Upper lobe of left lung (tissue), 6 donors: ENCODE measurements at places on chromosomes 16 and 17. TPM values are rescaled to one million over a fixed set of nuclear protein-coding genes. Genes with fewer than 3 reads are reported as not detected.

The TBC1D3K gene
- not detected for total RNA-seq

The CCL4 gene
- total RNA-seq: 5.7 TPM

GRCh38 chr17:82228278-82228841 is 482 bp upstream of the SLC16A3 start:
- peak overlapping the region; percentile 99 for H3K27ac ChIP-seq
- H3K4me3 ChIP-seq: peak overlapping the region; percentile 51
- no peaks in the 10 kb centered on the region for H3K27me3 ChIP-seq

GRCh38 chr16:51596247-51596646 is 445.2 kb upstream of the SALL1 start:
- no peaks in the 10 kb centered on the region for H3K27me3 ChIP-seq
- H3K4me3 ChIP-seq: no peak overlapping the region
- H3K4me1 ChIP-seq: no peaks in the 10 kb centered on the region
- no peaks in the 10 kb centered on the region for H3K36me3 ChIP-seq

DNA sequence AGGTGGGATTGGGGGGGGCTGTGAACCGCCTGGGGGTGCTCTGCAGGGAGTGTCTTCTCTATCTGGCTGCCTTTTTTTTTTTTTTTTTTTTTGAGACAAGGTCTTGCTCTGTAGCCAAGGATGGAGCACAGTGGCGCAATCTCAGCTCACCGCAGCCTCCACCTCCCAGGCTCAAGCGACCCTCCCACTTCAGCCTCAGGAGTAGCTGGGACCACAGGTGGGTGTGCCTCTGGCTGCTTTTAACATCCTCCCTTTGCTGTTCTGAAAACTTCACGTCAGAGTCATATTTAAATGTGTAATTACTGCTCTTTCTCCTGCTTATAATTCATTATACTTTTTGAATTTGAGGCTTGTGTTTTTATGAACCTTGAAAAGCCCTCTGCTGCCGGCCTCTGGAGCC is 78.4 kb downstream of the ZNF778 start:
- no peak overlapping the region for H3K4me3 ChIP-seq
- peaks cover 25% of the 10 kb centered on the region for H3K4me1 ChIP-seq
- H3K36me3 ChIP-seq: peaks cover 15% of the 10 kb centered on the region
- no peak overlapping the region for H3K27ac ChIP-seq
- no peaks in the 10 kb centered on the region for H3K27me3 ChIP-seq
- DNase-seq: no peak

- H3K36me3 ChIP-seq: no peaks in the 10 kb centered on the region
- no peak for DNase-seq
- no peaks in the 10 kb centered on the region for H3K27me3 ChIP-seq
- no peaks in the 10 kb centered on the region for H3K4me1 ChIP-seq
- H3K4me3 ChIP-seq: no peak overlapping the region
Measured at GRCh38 chr17:6427279-6427781, 7.6 kb downstream of the AIPL1 start.

DNA sequence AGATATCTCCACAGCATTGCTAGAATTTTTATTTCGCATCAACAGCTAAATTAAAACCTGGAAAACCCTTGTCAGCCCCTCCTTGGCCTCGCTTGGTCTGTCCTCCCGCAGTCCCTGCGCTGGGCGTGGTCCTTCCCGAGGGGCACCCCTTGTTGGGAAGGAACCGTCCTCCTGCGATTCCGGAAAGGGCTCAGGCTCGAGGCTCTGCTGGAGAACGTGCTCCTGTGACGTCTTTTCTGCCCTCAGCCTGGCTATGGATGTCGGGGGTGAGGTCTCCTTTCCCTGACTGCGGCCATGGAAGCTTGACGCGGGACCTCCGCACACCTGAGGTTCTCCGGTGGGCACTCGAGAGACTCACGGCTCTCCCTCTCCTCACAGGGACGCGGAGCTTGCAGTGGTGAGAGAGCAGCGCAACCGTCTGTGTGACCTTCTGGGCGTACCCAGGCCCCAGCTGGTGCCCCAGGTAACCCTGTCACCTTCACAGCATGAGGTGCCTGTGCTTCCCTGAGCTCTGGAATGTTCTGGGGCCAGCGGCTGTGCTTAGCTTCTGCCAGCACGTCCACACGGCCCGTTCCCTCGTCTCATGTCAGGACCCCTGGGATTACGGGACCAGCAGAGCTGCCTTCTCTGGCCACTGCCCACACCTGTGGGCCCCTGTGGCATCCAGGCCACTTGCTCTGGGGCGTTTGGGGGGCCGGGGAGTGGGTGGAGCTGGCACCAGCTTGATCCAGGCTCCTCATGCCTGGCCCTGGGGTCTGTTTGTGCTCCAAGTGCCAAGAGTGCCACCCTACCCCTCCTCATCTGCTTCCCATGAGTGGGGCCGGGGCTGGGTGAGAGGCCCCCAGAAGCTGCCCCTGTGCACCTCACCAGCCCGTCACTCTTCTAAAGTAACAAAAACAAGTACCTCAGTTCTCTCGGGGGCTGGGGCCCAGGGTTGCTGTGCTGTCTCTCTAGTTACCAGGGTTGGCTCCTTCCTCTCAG is 101.5 kb upstream of the ZNF750 start:
- H3K36me3 ChIP-seq: peaks cover 74% of the 10 kb centered on the region
- DNase-seq: peak; percentile 60
- H3K4me3 ChIP-seq: no peak overlapping the region
- no peak overlapping the region for H3K27ac ChIP-seq
- no peaks in the 10 kb centered on the region for H3K27me3 ChIP-seq

GRCh38 chr17:53792997-53793396 is 29.7 kb upstream of the KIF2B start:
- no peaks in the 10 kb centered on the region for H3K36me3 ChIP-seq
- H3K4me1 ChIP-seq: no peaks in the 10 kb centered on the region
- DNase-seq: no peak
- no peak overlapping the region for H3K27ac ChIP-seq
- no peaks in the 10 kb centered on the region for H3K27me3 ChIP-seq
- H3K4me3 ChIP-seq: no peak overlapping the region

DNA sequence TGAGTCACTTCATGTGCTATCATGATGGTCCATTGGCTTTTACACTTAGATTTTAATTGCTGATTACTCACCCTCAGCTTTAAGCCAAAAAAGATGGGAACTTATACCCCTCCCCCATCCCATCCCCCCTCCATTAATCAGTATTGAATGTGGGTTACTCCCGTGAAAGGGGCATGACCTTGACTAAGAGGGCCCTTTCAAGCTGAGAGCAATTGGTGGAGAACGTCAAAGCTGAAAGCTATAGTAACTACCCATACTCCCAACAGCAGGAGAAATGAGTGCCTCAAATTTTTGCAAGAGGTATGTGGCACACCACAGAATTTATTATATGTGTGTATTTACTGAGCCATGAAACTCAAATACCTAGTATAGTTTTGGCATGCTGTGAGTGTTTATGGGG is 99.7 kb upstream of the CDH8 start:
- no peak overlapping the region for H3K27ac ChIP-seq
- H3K36me3 ChIP-seq: no peaks in the 10 kb centered on the region
- no peak for DNase-seq

DNA sequence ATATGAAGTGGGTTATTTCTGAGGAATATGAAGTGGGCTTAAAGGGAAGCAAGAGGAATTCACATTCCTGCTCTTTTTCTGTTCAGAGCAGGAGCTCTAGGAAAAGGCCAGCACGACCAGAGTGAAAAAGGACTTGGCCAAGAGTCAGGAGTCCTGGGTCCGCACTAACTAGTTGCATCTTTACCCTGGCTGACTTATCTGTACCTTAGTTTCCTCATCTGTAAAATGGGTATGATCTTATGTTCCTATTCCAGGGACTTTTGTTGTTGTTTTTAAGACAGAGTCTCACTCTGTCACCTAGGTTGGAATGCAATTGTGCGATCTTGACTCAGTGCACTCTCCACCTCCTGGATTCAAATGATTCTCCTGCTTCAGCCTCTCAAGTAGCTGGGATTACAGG is 52.5 kb downstream of the CNGB1 start:
- H3K4me1 ChIP-seq: no peaks in the 10 kb centered on the region
- H3K27me3 ChIP-seq: no peaks in the 10 kb centered on the region
- H3K27ac ChIP-seq: no peak overlapping the region
- H3K36me3 ChIP-seq: no peaks in the 10 kb centered on the region

- H3K27me3 ChIP-seq: no peaks in the 10 kb centered on the region
- peak overlapping the region; percentile 44 for H3K27ac ChIP-seq
- H3K36me3 ChIP-seq: no peaks in the 10 kb centered on the region
- peak overlapping the region; percentile 36 for H3K4me3 ChIP-seq
- H3K4me1 ChIP-seq: peaks cover 35% of the 10 kb centered on the region
- peak; percentile 84 for DNase-seq
Measured at GRCh38 chr17:83103200-83103942, 24.0 kb downstream of the METRNL start.

DNA sequence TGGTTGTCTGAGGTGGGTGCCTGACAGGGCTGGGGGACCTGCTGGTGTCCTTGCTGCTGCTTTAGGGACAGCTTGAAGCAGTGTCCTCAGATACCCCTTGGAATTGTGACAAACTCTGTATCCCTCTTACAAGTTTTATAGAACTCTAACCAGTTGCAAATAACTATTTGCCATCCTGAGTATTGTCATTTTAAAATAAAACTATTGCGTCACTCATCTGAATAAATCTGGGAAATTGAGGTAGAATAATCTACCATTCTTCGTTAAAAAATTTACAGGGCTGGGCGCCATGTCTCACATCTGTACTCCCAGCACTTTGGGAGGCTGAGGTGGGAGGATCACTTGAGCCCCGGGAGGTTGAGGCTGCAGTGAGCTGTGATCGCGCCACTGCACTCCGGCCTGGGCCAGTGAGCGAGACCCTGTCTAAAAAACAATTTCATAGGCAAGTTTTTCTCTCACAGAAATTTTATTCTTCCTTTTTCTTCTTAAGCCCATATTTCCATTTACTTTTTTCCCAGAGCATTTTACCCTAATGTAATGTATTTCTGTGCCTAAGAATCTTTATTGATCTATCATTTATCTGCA is 14.2 kb downstream of the ZNF750 start:
- H3K36me3 ChIP-seq: peaks cover 3% of the 10 kb centered on the region
- H3K4me3 ChIP-seq: no peak overlapping the region
- H3K4me1 ChIP-seq: peaks cover 5% of the 10 kb centered on the region
- no peaks in the 10 kb centered on the region for H3K27me3 ChIP-seq
- DNase-seq: no peak

DNA sequence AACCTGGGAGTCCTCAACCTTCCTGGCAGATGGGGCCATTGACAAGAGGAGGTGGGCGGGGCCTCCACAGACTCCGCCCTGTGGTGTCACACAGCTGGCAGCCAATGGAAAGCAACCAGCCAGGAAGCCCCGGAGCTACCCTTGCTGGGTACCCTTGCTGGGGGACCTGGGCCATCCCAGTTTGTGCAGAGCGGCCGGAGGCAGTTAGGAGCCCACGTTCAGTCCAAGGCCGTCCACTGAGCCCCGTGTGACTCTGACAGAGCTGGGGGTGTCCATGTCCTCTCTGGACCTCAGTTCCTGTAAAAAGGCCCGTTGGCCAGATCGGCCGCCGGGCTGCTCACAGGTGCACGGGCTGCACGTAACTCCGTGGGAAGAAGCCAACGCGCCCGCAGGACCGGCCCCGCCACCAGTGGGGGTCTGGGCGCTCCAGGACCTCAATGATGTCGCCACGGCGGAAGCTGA is 17.1 kb upstream of the FAM83G start:
- no peak overlapping the region for H3K27ac ChIP-seq
- no peak for DNase-seq
- no peak overlapping the region for H3K4me3 ChIP-seq
- no peaks in the 10 kb centered on the region for H3K27me3 ChIP-seq

- no peak overlapping the region for H3K4me3 ChIP-seq
- no peaks in the 10 kb centered on the region for H3K4me1 ChIP-seq
- H3K36me3 ChIP-seq: no peaks in the 10 kb centered on the region
- no peaks in the 10 kb centered on the region for H3K27me3 ChIP-seq
Measured at GRCh38 chr16:24668481-24669061, 60.9 kb upstream of the TNRC6A start.

DNA sequence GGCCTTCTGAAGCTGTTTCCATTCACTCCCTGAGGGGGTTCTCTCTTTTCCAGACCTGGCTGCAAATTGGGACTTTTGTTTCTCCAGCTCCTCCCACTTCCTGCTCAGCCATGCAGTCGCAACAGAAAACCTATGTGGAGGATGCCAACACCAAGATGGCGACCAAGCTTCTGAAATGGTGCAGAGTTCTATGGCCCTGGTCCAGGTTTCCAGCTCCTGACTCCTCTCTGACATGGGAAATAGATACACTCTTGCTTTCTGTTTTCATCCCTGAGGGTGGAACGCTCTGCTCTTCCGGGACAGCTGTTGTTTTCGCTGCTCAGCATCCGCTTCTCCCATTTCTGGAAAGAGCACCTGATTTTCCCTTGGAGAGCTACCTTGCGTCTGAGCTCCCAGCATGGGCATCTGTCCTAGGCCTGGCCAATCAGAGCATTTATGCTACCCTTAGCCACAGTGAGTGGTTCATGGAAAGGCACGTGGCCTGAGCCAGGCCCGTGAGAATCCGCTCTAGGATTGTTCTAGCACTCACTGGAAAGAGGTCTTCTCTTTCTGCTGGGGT is 8.1 kb downstream of the GPRC5B start:
- H3K4me1 ChIP-seq: no peaks in the 10 kb centered on the region
- no peak overlapping the region for H3K4me3 ChIP-seq
- no peaks in the 10 kb centered on the region for H3K27me3 ChIP-seq
- DNase-seq: no peak

GRCh38 chr17:58411408-58411894 is 5.9 kb downstream of the RNF43 start:
- no peak overlapping the region for H3K27ac ChIP-seq
- no peaks in the 10 kb centered on the region for H3K4me1 ChIP-seq
- H3K36me3 ChIP-seq: no peaks in the 10 kb centered on the region
- DNase-seq: no peak
- H3K27me3 ChIP-seq: no peaks in the 10 kb centered on the region
- no peak overlapping the region for H3K4me3 ChIP-seq

GRCh38 chr17:68248199-68248825 is 469 bp downstream of the AMZ2 start:
- H3K4me3 ChIP-seq: peak overlapping the region; percentile 79
- no peaks in the 10 kb centered on the region for H3K27me3 ChIP-seq
- H3K36me3 ChIP-seq: peaks cover 3% of the 10 kb centered on the region
- peak; percentile 65 for DNase-seq

- peaks cover 4% of the 10 kb centered on the region for H3K4me1 ChIP-seq
- DNase-seq: no peak
Measured at GRCh38 chr17:28860363-28860808, 5.6 kb downstream of the ERAL1 start.

- H3K4me3 ChIP-seq: no peak overlapping the region
- no peaks in the 10 kb centered on the region for H3K4me1 ChIP-seq
Measured at GRCh38 chr16:4442371-4442770, 16.7 kb downstream of the DNAJA3 start.

DNA sequence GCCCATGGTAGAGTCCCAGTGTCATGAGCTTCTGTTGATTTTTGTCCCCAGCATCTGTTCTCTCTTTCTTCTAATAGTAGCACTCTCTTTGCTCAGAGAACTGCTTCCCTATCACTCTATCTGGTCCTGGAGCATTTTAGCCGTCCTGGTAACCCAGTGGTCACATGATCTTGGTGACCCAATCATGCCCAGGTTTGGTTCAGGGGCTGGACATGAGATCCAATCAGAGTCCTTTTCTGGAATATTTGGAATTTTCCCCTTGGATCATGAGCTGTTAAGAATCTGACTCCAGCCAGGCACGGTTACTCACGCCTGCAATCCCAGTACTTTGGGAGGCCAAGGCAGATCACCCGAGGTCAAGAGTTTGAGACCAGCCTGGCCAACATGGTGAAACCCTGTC is 197.0 kb downstream of the RAB11FIP4 start:
- H3K36me3 ChIP-seq: no peaks in the 10 kb centered on the region
- H3K27me3 ChIP-seq: no peaks in the 10 kb centered on the region
- no peak overlapping the region for H3K4me3 ChIP-seq
- DNase-seq: no peak
- H3K27ac ChIP-seq: no peak overlapping the region

- H3K4me1 ChIP-seq: peaks cover 28% of the 10 kb centered on the region
- no peak overlapping the region for H3K27ac ChIP-seq
- DNase-seq: peak; percentile 82
Measured at GRCh38 chr16:75114946-75115825, 1.4 kb downstream of the LDHD start.
